DMS53 (cell line): ENCODE measurements at places on chromosomes 2 and 18.

GRCh38 chr2:183207110-183207509 lies 82.9 kb downstream of the NUP35 start:
- no peak for DNase-seq

DNA sequence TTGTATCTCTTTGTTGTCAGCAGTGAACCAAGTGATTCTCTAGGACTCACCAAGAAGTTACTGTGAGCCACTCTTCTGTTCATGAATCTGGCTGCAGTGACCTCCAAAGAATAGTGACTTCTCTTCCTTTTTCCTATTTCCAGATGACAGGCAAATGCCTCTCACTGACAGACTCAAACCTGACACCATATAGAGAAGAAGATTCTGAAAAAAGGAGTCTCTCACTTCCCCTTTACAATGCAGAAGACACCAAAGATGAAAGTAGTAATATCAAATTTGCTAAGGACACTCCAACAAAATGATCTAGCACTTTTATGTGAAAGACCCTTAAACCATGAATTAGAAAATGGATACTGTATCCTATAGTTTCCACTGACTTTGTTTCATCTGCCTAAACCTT lies 44.4 kb upstream of the SETBP1 start:
- DNase-seq, result no peak

- peak; percentile 61 for DNase-seq
Measured at GRCh38 chr2:36173760-36174404, 181.7 kb upstream of the CRIM1 start.

DNA sequence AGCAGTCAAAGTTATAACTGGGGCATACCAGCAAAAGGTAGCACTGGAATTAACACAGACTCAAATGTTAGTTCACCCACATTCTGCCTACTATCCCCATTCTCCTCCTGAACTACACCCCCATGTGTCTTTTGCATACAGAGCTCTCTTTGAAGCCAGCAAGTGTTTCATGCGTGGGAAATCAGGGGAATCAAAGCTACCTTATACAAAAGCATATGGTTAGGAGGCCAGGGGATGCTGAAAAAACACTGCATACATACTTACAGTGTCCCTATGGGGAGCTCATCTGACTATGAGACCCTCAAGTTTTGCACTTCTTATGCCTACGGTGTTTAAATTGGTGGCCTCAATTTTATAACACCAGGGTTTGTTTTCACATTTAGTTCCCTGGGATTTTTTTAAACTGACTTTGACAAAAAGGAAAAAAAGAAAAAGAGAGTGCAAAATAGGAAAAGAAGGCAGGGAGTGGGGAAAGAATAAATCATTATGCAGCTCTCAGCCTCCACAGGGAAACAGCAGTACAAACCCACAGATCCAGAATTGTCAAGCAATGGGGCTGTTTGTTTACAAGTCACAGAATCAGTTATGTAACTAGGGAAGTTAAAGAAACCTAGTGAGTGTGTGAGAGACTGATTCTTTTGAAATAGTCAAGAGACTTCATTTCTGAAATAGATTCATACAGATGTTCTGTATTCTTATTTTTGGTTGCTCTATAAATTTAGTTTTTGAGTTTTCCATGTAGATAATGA lies 20.1 kb upstream of the PPP3R1 start:
- no peak for DNase-seq

GRCh38 chr18:11784674-11785304 lies 66.4 kb upstream of the CHMP1B start:
- no peak for DNase-seq

DNA sequence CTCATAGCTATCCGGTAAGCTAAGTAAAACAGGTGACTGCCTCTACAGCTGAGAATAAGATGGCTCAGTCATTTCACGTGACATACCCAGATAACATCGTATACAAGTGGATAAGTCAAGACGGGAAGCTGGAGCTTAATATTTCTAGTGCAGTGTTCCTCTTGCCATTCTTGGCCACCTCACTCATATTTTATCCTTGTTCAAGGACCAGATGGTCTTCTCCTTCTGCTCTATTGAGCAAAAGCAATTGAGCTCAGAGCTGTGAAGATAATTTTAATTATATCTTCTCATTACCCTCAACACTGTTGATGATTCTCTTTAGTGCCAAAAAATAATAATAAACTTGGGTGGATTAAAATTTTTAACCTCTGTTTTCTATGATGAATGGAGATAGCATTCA lies 201.1 kb downstream of the DCC start:
- no peak for DNase-seq

DNA sequence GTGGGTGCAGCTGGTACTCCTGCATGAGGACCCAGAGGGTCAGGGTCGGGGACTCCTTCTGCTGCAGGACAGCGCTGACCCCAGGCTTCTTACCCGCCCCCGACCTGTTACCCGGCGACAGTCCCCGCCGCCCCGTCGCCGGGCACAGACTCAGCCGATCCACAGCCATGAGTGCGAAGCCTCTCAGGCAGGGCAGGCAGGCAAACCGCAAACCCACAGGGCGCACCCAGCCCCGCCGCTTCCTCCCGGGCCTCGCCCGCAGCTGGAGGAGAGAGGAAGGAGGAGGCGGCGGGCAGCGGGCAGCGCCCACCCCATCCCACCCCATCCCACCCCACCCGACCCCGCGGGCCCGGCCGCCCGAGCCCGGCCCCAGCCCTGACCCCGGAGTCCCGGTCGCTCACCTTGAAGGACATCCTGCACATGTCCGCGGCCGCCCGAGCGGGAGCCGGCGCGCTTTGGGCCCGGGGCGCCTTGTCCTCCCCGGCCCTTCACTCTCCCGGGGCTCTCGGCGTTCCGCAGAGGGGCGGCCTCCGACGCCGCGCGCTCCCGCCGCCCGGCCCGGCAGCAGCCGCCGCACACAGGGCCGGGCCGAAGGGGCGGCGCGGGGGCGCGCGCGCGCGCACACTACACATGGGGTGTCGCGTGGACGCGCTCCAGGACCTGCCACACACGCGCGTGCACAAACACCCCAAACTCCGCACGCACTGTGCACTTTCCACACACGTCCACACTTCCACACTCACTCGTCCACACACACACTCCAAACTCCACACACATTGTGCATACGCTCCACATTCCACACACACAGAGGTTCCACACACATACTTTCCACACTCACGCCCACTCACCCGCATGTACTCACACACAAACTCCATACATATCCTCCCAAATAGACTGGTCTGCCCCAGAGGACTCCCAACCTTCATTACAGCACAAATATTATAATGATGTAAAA lies at the start of gene ANKRD29:
Gene ANKRD29 (minus strand): TSS at position 603 of the 955 bp plus-strand sequence. CDS start 181 bp downstream, at position 422.
- DNase-seq, result peak; percentile 61

DNA sequence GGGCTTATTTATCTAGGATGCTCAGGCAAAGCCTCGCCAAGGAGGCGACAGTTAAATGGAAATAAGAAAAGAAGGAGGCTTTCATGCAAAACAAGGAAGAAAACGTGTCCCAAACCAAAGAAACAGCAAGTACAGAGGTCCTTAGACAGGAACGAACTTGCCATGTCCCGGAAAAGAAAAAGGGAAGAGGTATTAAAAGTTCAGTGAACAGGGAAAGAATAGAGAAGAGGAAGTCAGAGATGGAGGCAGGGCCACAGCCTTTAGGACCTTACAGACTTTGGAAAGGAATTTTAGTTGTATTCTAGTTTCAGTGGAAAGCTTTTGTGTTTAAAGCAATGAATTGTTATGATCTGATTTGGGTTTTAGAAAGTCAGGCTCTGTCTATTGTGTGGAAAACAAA lies 22.1 kb downstream of the IKZF2 start:
- DNase-seq, result no peak

DNA sequence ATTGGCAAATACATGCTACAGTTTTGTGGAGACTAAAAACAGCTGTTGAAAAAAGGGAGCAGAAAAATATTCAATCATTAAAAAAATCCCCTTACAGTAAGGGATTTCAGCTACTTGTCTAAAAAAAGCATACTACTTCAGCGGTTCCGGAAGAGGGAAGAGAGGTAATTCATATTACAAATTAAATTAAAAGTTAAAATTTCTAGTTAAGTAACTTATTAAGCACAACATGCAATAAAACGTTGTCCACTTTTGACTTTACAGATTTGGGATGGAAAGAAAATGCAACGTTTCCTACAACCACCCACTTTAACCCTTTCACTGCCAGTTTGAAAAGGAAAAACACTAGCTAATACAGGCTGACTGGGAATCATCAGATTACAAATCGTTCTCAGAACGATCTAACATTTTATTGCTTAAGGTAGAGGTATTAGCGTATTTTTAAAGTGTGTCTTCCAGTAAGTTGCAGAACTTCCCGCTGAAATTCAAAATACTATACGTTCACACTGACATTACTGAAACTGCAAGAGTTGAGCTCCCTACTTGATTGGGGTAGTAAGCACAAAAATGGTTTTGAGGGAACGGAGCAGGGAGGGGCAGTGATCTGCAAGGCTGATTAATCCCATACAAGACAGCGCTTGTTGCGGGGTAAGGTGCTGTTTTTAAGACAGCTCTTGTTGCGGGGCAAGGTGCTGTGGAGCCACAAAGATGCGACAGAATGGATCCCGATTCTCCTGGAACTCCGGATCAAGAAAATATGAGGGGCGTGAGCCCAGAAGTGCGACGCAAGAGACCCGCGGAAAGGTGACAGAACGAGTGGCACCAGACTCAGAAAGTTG lies 743 bp downstream of the HADHA start:
- peak; percentile 59 for DNase-seq

DNA sequence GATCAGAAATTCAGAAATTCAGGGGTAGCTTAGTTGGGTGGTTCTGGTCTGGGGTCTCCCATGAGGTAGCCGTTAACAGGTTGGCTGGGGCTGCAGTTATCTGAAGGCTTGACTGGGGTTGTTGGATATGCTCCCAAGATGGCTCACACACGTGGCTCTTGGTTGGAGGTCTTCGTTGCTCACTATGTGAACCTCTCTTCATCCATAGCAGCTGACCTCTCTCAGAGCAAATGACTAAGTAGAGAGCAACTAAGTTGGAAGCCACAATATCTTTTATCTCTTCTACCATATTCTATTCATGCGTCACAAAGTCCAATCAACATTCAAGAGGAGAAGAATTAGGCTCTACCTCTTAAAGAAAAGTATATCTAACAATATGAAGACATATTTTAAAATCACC lies 38.7 kb upstream of the SERTAD2 start:
- DNase-seq, result no peak

- DNase-seq, result peak; percentile 37
Measured at GRCh38 chr2:7963787-7964186, 718.1 kb upstream of the ID2 start.

GRCh38 chr2:102166189-102166845 lies 20.5 kb upstream of the IL1RL2 start:
- peak; percentile 75 for DNase-seq

- DNase-seq, result no peak
Measured at GRCh38 chr2:9412781-9413180, 10.5 kb downstream of the ITGB1BP1 start.

DNA sequence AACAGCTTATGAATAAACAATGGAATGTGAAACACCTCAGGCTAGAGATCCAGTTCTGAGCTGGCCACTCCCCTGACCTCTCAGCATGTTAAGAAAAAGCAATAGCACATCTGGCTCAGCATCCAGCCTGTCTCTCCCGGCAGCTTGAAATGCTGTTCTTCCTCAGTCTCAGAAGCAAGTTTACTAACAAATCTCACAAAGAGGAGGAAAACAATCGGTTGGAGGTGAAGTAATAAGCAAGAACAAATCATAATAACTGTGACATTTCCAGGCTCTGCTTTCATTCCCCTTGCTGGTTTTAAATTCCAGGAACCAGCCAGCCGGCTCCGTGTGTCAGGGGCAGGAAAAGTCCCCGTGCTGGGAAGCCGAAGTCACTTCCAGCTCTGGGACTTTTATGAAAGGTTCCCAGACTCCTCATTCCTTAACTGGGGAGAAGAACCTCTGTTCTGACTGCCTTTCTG lies 133.9 kb upstream of the ARL4C start:
- DNase-seq, result no peak

DNA sequence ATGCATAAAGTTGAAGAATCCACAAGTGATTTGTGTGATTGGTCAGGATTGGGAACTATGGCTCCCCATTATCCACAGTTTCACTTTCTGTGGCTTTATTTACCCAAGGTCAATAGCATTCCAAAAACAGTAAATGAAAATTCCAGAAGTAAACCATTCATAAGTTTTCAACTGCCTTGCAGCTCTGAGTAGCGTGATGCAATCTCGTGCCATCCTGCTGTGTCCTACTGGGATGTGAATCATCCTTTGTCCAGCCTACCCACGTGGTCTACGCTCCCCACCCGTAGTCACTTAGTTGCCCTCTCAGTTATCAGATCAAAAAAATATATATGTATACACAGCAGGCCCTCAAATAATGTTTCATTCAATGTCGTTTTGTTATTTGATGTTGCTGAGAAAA lies 89.0 kb upstream of the DLGAP1 start:
- peak; percentile 31 for DNase-seq

GRCh38 chr2:103743195-103743594 lies 981.4 kb downstream of the TMEM182 start:
- DNase-seq, result no peak

GRCh38 chr18:63309422-63309821 lies 10.1 kb downstream of the BCL2 start:
- no peak for DNase-seq

GRCh38 chr2:67046591-67046990 lies 350.5 kb upstream of the ETAA1 start:
- DNase-seq, result peak; percentile 36

DNA sequence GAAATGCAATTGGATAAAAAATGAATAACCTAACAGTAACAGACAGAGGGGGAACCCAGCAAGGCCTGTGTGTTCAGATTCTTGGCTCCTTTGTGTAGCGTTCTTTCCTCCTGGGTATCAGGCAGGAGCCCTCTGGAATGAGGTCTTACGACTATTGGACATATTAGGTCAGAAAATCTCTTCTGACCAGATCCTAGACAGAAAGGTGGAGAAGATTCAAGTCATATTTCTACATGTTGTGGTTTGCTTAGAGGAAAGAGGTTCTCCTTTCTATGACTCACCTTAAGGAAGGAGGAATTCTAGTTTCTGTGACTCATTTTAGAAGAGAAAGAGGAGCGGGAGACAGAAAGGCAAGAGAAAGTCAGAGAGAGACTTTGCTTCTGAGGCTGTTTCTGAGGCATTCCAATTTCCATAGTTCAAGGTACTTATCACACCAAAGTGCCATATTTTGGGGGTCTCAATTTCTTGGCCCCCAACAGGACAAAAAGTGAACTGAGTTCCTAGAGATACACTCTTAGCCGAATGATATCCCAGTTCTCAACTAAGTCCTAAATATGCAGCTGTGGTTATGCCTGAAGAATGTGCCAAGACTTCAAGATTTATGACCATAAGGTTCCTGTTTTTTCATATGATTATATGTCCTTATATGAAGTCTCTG lies 618.6 kb downstream of the ZEB2 start:
- no peak for DNase-seq

- no peak for DNase-seq
Measured at GRCh38 chr2:240301256-240301795, 134.1 kb upstream of the GPC1 start.

DNA sequence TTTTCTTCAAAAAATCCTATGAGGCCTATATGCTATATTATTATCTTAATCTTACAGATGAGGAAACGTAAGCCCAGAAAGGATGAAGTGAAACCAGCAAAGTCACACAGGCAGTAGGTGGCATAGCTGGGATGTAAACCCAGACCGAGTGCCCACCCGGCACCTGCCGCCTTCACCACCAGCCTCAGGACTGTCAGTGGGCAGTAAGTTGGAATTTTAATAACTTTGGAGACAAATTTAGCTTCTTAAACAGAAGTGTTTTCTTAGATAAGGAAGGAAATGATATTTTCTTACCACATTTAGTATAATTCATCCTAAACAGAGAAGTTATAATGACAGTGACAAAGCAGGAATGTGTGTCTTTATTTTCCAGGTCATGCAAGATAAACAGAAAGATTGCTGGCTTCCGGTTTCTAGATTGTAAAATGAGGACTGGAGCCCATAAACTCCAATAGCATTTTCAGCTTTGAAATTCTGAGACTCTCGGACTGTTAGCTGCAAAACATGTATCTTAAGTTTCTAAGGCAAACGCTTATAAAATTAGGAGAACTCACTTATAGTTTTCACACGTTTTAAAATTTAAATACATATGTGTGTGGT lies 59.3 kb downstream of the CD8B2 start:
- DNase-seq, result no peak
